ENCODE measurements at places on chromosomes 3 and 15. TPM values are rescaled to one million over a fixed set of nuclear protein-coding genes. Genes with fewer than 3 reads are reported as not detected.

DNA sequence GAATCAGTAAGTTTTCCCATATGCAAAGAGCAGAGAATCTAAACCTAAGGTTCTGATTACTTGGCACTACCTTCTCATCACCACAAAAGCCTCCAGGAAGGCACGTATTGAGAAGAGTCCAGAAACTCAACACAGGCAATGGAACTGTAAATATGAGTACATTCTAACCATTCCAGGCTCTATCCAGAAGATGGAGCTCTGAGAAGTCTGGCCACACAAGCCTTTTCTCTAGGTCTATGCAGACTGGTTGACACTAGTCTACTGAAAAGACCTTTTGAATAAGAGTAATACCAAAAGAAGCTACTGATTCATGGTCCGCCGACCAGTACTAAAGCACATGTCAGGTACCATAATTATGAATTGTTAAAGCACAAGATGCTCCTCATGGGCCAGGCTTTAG, 12.2 kb upstream of the NCKIPSD start:
- no peak for DNase-seq

The C3orf22 gene
- total RNA-seq: not detected

GRCh38 chr3:84989102-84989501, 30.3 kb downstream of the CADM2 start:
- DNase-seq: no peak

GRCh38 chr15:37921527-37922385, 12.7 kb upstream of the TMCO5A start:
- no peak for DNase-seq

Measured in Right ventricle myocardium inferior (tissue), 1 donor.